ENCODE measurements at places on chromosomes 16 and 17.

DNA sequence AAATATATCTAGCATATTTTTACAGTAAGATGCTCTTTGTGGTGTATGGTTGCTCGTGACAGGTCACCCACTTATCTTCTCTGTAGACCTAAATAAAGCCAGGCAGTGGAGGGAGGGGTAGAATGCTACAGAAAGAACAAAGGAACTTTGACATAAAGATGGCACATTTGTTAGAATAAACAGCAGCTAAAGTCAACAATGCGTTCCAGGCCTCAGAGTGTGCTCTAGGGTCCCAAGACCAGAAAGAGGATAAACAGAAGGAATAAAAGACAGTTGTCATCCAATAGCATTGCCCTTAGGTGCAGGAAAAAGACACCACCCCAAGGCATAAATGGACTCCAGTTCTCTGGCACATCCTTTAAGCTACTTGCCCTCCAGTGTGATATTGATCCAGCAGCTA lies 523.0 kb upstream of the CDH11 start:
- DNase-seq, result no peak

DNA sequence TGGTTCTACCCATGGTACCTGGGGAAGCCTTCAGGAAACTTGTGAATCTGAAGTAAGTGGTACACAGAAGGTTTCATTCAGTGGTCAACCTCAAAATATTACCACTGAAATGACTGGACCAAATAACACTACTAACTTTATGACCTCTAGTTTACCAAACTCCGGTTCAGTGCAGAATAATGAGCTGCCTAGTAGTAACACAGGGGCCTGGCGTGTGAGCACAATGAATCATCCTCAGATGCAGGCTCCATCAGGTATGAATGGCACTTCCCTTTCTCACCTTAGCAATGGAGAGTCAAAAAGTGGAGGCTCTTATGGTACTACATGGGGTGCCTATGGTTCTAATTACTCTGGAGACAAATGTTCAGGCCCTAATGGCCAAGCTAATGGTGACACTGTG lies 55.9 kb upstream of the SLC5A11 start:
- DNase-seq, result no peak

DNA sequence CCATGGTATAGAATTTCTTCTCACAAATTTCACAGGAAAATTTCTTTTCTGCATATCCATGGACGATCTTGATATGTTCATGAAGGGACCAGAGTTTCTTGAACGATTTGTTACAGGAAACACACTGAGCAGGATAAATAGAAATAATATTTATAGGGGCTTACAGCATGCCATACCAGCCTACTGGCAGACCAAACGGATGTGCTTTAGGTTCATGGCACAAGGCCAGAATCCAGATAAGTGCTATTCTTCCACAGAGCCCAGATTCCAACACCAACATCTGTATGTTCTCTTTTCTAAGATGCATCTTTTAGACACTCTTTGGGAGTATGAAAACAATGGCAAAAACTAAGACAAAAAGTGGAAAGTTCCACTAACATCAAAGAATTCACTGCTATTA lies 49.3 kb downstream of the ZNF652 start:
- DNase-seq, result no peak

DNA sequence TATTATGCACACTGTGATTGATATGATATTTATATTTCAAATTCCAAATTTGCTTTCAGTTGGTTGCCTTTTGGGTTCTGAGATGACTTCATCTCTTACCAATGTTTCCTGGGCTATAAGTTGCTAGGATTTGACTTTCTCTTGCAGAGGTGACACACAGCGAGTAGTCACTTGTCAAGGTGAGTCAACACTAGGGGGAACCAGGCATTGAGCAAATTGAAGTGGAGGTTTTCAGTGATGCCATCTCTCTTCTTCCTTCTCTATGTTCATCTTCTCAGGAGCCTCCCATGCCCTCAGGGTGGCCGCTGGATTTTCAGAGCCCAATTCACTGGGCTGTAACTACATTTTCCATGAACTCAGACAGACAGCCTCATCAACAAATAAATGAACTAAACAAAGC lies 6.0 kb upstream of the CPD start:
- no peak for DNase-seq
